ENCODE measurements at places on chromosomes 7 and 10.

DNA sequence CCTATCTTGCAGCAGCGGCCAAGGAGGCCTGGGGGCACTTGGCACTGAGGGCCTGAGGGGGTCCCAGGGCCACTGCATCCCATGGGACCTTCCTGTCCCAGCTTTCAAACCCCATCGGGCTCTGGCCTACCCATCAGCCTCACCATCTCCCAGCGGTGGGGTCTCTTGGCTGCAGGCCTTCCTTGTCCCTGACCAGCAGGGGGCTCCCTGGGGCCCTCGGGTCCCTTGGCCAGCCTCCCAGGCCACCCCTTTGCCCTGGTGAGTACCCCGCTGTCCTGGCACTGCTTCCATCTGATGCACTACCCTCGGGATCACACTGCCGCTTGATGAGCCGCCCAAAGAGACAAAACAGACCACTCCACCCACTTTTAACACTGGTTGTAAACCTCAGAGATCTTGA, 43.5 kb downstream of the YKT6 start:
- peak; percentile 7 for DNase-seq

GRCh38 chr10:5400468-5401240, 4.0 kb downstream of the TUBAL3 start:
- no peak for DNase-seq

- DNase-seq: peak; percentile 7
These were observed 38.7 kb upstream of the DLG5 start for GRCh38 chr10:77965294-77965693.

- DNase-seq: no peak
These were observed 25.9 kb downstream of the HELLS start for GRCh38 chr10:94571528-94571927.

GRCh38 chr7:25722856-25723255, 429.1 kb upstream of the NFE2L3 start:
- no peak for DNase-seq

DNA sequence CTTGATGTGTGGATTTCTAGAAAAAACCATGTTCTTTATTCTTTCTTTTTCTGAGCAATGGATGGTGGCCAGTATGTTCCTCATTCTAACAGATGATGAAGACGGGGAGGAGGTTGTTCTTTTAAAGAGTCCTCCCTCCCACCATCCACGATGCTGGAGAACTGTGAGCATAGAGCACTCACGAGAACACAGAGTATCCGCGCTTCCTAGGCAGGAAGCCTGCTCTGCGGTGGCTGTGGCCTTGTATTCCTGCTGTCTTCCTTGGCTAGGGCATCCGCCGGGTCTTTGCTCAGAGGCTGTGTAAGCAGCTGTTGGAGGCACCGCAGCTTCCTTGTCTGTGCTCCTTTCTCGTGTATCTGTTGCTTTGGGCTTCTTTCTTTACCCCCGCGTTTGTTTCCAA, 214.2 kb downstream of the CCDC3 start:
- no peak for DNase-seq

- no peak for DNase-seq
These were observed 11.4 kb upstream of the GAD2 start for GRCh38 chr10:26205223-26205622.

DNA sequence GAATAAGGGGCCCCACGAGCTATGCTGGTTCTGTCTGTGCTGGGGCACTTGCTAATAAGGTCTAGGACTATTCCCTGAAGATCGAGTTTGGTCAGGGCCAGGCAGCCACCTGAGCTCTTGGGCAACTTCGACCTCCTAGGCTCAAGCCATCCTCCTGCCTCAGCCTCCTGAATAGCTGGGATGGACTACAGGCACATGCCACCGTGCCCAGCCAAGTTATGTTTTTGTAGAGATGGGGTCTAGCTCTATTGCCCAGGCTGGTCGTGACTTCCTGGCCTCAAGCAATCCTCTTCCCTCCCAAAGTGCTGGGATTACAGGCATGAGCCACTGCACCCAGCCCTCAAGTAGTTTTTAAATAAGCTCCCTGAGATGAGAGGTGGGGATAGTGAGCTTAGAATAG, 2.9 kb downstream of the ZP3 start:
- DNase-seq: no peak

- no peak for DNase-seq
These were observed 1037.0 kb downstream of the CNTNAP2 start for GRCh38 chr7:147153571-147153970.

DNA sequence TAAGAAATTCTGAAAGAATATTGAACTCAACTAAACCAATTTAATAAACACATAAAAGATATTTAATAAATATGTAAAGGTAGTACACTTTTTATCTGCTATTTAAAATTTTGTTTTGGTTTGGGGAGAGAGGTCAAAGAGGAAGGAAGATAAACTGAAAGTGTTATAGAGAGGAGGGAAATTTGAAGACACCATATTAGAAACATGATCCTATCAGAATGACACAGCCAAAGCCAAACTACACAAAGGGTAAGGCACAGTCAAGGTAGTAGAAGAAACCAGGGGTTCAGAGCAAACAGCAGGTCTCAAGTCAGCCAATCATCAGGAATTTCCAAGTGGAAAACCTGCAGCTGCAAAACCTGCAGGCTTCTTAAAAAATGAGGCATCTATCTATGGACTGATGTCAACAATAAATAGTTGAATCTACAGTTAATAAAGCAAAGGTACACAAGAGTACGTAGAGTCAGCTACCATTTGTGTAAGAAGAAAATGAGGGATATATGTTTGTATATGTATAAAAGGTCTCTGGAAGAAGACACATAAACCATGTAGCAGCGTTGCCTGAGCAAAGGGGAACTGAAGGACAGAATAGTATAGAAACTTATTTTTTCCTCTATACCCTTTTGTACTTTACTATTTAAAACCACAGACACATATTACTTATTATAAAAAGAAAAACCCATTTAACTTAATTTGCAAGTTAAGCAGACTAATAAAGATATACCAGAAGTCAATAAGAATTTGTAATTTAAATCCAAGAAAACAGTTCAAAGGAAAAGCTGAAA, 10.0 kb downstream of the ZNF800 start:
- no peak for DNase-seq

DNA sequence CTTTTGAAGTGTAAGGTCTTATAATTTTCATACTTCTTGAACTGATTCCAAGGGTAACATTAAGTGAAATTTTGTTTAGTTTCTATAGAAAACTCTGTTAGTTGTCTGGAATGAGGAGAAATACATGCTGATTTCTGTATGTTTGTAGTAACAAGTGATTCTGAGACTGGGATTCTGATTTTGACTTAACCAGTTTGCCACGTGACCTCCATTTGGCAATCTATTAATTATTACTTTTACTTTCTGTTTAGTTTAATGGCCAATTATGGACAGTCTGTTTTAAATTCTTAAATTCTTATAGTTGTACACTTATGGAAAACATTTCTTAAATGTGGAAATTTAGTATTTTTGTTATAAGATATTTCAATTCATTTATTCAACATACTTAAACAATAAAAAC, 163.1 kb downstream of the ADK start:
- no peak for DNase-seq

Measured in HL-60 (cell line).